ENCODE measurements at places on chromosomes 16 and 17.

DNA sequence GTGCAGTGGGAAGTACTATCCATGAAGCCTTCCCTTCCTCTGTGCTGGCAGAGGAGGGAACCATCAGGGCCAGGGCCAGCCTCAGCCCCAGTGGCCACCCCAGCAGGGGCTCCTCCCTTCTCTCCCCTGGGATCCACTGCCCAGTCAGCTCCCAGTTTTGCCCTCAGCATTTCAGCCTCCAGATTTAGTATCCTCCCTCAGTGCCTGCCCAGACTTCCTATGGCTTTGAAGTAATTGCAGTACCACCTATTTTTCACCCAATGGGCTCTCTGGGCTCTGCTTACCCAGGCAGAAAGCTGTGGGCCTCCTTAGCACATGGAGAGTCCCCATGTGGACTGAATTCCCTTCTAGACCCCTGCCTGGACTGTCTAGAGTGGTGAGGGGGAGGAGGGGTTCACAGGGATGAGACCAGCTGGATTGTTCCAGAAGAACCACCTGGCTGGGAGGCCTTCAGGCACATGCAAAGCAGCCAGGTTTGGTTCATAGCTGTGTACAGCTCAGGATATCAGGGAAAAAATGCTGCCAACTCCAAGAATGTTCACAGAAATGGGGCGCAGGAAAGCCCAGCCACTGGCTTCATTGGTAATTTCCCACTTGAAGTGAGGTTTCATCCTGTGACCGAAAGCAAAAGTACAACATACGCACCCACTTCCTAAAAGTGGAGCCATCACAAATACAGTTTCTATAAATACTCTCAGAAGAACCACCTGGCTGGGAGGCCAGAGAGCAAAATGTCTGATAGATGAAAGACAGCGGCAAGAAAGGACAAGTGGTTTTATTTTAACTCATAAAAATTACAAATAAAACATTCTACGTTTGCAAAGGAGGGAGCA, 15.2 kb upstream of the HERPUD1 start:
- no peak for DNase-seq

GRCh38 chr17:21535686-21536375, 156.5 kb upstream of the KCNJ18 start:
- DNase-seq, result no peak

DNA sequence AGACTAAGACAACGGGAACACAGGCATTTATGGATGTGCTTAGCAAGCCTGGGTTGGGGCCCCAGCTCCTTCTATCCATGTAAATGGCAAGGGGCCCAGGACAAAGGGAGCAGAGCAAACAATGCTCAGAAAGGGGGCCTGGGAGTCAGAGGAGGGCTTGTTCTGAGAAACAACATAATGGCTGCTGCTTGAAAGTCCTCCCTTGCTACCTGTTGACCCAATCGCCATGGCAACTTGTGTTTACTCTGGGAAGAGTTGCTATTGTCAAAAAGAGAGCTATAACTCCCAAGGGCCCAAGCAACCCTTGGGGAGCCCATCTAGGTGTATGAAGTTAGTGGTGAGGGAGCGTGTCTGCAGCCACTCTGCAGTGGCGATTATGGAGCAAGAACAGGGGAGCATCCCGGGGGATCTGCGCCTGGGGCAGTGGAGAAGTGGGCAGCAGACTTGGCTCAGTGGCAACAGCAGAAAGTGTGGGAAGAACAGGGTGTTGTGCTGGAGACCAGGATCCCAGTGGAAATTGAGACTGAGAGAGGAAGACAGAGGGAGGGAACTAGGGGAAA, 118.7 kb upstream of the NLRP1 start:
- DNase-seq, result no peak

- peak; percentile 75 for DNase-seq
These were observed 17.5 kb upstream of the C17orf78 start for GRCh38 chr17:37358098-37358829.

DNA sequence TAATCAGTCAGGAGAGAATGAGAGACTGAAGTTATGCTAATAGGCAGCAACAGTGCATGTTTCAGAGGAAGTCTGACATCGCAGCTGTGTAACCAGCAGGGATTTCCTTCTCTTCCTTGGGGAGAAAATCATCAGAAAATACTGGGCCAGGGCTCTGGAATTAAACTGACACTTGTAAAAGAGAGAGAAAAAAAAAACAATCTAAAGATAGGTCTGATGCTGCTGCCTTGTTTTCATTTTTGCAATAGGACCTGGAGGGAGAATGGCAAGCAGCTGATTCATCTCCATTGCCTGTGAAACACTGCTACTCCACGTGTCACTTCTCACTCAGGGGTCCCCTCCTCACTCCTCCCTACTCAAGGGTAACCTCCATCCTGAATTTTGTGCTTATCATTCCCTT, 17.7 kb upstream of the CORO6 start:
- no peak for DNase-seq

DNA sequence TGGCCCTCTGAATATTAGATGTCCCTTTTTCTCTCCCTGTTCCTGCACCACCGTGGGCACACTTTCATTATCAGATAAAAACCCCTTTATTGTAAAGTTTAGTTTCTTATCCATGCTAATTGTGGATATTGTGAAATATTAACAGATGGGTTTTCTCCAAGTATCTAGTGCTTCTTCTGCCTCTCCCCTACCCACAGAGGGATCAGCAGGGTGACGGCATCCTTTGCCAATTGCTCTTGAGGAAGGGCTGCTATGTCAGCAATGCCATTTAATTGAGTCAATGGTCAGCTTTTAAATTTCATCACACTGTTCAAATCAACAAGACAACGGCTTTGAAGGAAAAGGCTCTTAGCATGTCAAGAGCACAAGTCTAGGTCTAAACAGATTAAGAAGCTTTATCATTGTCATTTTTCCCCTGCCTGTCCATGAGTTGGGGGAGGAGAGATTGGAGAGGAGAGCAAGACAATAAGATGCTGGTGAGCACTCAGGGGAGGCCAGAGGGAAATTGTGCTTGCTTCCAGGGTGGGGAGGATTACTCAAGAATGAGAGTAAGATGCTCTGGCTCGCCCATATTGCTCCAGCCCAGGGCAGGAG, 443.0 kb upstream of the CCL2 start:
- DNase-seq, result no peak

DNA sequence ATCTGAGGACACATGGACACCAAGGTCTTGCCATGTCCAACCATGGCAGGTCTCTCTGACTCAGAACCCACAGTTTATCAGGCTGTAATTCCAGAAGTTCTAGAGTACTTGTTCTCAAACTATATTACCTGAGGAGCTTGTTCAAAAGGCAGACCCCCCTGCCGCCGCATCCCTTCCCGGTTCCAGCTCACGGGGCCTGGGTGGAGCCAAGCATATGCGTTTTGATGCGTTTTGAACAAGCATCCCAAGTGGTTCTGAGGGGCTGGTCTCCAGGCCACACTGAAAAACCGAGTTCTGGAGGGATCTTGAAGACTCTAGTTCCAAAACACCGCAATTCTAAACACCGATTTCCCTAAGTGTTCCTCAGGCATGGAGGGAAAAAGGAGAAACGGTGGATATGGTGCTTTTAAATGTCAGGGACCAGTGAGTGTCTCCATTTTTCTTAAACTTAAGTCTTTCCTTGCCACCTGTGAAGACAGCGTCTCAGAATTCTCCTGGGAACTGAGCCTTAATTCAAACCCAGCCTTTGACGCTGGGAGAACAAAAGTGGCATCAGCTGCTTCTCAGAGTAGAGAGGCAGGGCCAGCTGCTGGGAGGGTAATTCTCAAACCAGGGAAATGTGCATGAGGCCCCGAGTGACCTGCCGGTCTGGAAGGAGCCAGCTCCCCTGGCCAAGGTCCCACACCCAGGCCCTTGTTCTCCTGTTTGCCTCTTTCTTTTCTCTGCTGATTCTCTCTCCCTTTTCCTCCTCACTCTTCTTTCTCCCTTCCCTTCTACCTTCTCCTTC, 84.4 kb upstream of the PLCG2 start:
- DNase-seq, result peak; percentile 75

DNA sequence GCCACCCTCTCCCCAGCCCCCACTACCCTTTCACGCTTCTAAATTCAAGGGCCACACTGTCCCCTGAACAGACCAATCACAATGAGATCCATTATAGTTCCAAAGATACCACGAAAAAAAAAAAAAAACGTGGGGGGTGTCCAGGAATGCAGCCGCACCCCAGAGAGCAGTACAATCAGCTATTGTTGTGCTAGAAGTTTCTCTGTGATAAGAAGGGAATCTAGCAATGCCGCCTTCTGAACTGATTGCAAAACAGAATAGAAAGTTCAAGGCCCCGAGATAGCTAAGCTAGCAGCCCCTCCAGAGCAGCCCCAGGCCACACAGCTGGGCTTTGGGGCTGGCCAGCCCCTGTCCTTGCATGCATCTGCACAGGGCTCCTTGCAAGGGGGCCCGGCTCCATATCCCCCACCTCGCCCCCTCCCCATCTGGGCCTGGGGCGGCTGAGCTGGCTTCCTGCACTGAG, 86.9 kb upstream of the CBX4 start:
- no peak for DNase-seq

GRCh38 chr17:65553009-65553645, 8.3 kb downstream of the AXIN2 start:
- peak; percentile 64 for DNase-seq

DNA sequence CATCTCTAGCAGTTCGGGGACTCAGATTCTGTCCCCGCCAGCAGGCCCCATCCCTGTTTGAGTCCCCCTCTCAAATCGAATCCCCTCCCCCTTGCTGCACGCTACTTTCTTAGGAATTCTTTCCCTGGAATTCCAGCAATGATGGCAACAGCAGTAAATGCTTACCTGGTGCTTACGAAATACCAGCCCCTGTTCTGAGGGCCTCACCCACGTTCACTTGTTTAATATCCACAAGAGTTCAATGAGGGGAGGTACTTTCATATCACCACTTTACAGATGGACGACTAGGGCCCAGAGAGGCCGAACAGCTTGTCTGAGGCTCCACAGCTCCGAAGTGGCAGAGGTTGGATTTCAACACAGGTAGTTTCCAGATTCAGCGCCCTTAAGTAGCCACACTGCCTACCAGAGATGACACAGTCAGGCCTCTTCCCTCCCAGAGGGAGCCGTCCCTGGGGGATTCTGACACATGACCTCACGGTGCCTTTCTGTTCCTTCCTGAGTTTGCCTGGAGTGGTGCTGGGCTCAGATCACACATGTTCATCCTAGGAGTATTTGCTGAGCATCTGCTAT, 120.7 kb upstream of the GSE1 start:
- DNase-seq, result no peak

- no peak for DNase-seq
These were observed 19.0 kb upstream of the SMG8 start for GRCh38 chr17:59190806-59191205.

GRCh38 chr17:17130077-17130844, 75.9 kb downstream of the PLD6 start:
- no peak for DNase-seq

- DNase-seq, result no peak
These were observed 66.4 kb downstream of the SRCIN1 start for GRCh38 chr17:38539386-38539785.

DNA sequence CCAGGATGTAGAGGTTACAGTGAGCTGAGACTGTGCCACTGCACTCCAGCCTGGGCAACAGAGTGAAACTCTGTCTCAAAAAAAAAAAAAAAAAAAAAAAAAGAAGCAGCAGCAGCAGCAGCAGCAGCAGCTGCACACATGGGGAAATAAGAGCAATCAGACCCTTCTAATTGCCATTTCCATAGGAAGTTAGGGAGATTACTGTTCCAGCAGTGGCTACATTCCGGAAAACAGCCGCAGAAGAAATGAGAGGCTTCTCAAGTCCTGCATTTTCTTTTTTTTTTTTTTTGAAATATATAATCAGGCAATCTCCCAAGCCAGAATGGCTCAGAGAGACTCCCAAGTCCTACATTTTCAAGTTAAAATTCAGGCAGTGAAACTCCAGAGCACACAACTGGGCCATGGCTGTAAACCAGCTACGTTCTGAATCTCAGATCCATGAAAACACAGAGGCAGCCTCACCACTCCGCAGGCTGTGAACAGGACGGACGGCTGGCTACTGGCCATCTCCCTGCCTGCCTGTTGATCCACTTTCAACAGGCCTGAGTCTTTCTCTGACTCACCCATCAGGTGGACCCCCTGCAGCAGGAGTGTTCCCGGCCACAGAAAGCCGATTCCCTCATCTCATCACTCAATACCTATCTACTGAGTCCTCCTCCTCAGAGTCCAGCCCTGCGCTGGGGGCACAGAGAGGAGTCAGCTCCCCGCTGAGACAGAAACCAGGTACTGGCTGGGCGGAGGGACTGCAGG, 15.0 kb downstream of the TRPV1 start:
- peak; percentile 91 for DNase-seq

GRCh38 chr17:18309202-18309601, 5.6 kb downstream of the TOP3A start:
- no peak for DNase-seq

- no peak for DNase-seq
These were observed 422.9 kb downstream of the WWOX start for GRCh38 chr16:78522327-78522726.

DNA sequence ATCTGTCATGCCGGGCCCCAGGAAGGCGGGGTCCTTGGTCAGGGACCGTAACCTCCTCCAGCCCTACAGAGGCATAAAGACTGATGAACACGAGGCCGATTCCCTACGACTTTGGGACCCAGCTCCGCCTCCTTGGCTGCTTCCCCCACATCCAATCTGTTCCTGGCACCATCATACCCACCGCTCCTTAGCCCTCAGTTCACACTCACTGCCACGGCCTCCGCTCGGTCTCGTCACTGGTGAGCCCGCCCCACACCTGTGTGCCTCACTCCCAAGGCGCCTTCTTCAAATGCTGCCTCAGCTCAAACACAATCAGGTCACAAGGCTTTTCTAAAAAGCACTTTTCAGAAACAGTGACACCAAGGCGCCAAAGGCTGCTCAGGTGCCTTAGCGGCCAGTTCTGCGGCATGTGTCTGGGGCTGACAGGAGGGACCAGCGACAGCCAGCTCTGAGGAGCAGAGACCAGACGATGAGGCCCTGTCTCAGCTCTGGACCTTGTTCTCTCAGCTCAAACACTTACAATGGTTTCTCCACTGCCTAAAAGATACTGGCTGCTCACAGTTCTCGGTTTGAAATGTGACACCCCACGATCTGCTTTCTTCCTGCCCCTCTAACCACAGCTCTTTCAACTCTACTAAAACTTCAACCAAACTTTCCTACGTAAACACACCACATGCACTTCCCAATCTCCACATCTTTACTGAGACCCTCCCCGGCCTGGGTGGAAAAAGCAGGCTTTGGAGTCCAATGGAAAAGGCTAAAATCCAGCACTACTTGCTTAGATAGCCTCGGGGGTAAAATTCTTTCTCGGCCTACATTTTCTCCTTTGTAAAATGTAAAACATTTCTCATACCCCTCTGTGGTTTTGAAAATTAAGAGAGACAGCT, 33.2 kb downstream of the CYB5D2 start:
- DNase-seq, result peak; percentile 42

DNA sequence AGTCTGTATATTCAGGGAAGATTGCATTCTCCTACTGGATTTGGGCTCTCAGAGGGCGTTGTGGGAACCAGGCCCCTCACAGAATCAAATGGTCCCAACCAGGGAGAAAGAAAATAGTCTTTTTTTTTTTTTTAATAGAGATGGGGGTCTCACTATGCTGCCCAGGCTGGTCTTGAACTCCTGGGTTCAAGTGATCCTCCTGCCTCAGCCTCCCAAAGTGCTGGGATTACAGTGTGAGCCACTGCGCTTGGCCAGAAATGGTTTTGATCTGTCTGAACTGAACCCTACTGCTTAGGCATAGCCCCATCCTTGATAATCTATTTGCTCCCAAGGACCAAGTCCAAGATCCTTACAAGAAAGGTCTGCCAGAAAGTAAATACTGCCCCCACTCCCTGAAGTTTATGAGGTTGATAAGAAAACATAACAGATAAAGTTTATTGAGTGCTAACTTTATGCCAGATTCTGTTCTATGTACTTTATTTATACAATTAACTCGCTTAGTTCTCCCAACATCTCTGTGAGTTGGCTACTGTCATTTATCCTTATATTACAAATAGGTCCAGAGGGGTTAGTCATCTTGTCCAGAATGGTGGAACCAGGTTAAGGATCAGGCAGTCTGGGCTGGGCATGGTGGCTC, 13.5 kb downstream of the G6PC1 start:
- DNase-seq, result no peak

Measured in astrocyte of the hippocampus (primary cell).